ENCODE measurements at places on chromosomes 6 and 20. TPM values are rescaled to one million over a fixed set of nuclear protein-coding genes. Genes with fewer than 3 reads are reported as not detected.
A peak's percentile ranks its signal among the peaks of the same experiment; 100 is the strongest.

DNA sequence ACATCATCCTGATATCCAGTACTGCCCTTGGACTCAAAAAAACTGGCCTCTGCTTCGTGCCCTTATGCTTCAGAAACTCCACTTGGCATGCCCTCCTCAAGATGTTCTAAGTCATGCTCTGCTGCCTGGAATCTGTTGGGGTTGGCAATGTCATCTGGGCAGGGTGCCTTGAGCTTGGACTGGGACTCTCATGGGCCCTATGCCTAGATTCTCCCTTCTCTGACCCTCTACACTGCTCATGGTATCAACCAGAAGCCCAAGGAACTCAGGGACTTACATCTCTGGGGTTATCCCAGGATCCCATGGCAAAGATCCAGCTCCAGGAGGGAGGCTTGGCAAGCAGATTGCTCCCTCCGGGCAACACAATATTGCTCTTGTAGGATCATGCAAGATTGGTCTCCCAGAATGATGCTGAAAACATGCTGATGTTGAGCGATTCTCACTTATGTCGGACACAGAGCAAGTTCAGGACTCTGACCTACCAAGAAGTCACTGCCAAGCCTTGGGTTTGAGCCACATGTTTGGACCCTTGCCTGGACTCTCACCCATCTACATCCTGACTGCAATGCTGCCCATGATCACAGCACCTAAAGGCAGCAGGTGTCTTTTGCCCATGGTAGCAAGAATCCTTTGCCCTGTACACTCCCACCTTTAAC is 88.8 kb downstream of the ADAT2 start:
- DNase-seq, result no peak

The SIRPD gene
- not detected for polyA plus RNA-seq

DNA sequence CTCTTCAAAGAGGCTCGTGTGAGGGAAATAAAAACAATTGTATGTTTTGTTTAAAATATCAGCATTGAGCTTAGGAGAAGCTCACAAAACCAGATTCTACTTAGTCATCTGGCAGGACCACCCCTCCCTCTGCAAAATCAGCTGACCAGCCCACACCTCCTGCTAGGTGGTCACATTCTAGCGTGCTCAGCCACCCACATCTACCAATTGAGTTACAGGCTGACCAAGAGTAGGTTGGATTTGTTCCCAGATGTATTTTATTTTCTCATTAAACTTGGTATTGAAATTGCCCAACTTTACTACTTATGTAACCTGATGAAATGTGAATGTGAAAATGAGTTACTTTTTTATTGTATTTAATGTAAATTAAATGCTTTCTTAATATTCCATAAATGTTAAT is 56.2 kb downstream of the SLC22A2 start:
- DNase-seq, result no peak

GRCh38 chr6:2021713-2022125 is 223.7 kb downstream of the GMDS start:
- peak; percentile 62 for DNase-seq

The TEAD3 gene
- polyA plus RNA-seq, result 53.0 TPM

GRCh38 chr6:163321717-163322116 is 92.8 kb upstream of the QKI start:
- no peak for DNase-seq

The PBOV1 gene
- polyA plus RNA-seq, result 0.13 TPM

DNA sequence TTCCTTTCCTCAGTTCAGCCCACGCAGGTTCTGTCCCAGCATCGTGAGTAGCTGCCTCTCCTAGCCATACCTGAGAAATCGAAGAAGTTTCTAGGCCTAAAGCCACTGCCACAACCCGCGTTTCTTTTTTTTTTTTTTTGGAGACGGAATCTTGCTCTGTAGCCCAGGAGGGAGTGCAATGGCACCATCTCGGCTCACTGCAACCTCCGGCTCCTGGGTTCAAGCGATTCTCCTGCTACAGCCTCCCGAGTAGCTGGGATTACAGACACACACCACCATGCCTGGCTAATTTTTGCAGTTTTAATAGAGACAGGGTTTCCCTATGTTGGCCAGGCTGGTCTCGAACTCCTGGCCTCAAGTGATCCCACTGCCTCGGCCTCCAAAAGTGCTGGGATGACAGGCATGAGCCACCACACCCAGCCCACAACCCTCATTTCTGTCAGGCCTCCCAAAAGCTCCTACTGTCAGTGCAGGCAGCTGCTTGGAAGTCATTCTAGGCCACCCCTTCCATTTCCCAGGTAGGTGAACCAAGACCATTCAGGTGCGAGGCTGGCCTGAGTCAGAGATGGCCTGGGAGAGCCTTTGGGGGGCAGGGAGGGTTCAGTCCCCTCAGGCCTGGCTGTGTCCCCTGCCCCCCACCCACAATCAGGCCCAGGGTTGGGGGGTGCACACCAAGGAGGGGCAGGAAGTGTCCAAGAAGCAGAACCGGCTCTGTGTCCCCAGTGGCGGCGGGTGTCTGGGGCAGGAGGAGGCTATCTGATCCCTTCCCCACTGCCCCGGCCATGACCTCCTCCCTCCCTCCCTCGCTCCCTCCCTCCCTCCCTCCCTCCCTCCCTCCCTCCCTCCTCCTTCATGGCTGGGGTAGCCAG is 47.2 kb downstream of the NOL4L start:
- DNase-seq, result no peak

GRCh38 chr6:117142995-117143394 is 122.4 kb upstream of the VGLL2 start:
- no peak for DNase-seq

The PTK6 gene
- polyA plus RNA-seq, result 0.80 TPM

DNA sequence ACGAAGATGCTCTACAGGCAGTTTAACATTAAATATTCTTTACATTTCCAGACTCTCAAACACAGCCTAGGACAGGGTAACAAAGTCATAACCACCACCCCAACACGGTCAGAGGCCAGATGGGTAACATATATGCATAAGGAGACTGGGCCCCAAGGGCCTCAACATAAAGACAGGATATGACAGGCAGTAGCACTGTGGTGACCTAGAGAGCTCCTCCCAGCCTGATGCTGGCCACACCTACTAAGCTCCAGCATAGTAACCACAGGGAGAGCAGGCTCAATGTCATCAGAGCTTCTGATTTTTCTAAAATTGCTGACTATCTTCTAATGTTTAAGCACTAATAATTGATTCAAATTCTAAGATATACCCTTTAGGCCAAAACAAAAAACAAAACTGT is 21.7 kb downstream of the SMLR1 start:
- no peak for DNase-seq

The KCNG1 gene
- 5.7 TPM for polyA plus RNA-seq

DNA sequence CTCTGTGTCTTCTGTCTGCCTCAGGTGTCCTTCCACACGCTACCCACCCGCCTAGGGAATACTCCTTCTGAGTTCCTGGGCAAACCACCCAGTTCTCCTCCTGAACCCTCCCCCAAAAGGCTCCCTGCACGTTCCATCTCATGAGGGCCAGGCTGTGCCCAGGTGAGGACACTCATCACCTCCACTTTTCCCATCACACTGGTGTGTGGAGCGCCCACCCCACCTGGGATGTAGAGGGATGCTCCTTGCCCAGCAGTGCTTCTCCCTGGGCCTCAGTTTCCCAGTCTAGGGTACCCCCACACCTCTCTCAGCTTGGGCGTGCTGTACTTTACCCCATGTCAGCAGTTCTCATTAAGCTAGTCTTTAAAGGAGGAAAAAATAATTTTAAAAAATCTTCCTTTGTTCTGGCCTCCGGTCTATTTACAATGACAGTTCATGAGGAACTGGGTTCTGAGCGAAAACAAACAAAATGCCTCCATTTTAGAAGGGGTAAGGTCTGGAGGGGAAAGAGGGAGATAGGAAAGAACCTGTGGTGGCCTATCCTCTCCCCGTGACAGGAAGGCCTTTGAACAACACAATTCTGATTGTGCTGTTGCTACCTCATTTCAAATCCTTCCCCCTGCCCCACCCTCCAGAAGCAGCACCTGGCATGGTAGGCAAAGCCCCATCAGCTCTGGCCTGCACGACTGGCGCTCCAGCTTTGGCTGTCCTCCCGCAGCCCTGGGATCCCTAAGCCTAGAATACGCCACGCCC is 1.7 kb upstream of the C20orf203 start:
- DNase-seq, result no peak

- DNase-seq, result no peak
Measured at GRCh38 chr20:34403908-34404307, 40.8 kb downstream of the ITCH start.

DNA sequence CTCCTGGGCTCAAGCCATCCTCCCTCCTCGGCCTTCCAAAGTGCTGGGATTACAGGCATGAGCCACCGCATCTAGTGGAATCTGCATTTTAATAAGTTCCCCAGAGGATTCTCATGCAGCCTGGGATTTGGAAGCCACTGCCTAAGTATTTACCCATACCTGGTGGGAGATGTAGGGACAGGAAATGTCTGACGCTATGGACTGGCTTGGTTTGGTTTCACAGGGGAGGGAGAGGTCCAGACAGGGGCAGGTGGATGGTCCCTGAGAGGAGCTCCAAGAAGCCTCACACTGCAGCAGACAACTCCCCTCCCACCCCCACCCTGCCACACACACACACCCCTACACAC is 4.4 kb downstream of the VSTM2L start:
- DNase-seq, result no peak

- no peak for DNase-seq
Measured at GRCh38 chr6:119891206-119891605, 541.6 kb upstream of the MAN1A1 start.

- no peak for DNase-seq
Measured at GRCh38 chr6:167968091-167968490, 29.4 kb upstream of the KIF25 start.

DNA sequence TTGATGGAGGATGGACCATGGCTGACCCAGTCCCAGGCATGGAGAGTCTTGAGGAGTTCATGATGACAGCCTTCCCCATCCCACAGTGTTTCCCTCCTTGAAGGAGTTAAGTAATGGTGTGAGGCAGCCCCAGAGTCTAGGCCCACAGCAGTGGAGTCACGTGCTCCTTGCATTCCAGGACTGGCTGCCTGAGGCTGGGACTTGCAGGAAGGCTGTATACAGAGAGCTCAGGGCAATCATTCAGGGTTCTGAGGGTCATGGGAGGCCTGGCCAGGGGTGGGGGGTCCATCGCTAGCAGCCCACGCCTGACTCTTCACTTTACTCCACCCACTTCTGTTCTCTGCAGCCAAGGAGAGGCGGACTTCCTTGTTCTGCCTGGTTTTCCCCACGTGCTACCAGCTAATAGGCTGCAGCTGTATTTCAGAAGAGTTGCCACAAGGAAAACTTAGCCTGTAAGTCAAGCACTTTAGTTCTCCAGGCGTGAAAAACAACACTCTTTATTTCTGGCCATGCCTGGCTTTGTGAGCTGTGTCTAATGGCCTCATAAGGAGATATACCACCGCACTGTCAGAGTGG is 272.5 kb downstream of the DHX35 start:
- peak; percentile 47 for DNase-seq

GRCh38 chr6:158761746-158762145 is 57.4 kb downstream of the EZR start:
- no peak for DNase-seq

DNA sequence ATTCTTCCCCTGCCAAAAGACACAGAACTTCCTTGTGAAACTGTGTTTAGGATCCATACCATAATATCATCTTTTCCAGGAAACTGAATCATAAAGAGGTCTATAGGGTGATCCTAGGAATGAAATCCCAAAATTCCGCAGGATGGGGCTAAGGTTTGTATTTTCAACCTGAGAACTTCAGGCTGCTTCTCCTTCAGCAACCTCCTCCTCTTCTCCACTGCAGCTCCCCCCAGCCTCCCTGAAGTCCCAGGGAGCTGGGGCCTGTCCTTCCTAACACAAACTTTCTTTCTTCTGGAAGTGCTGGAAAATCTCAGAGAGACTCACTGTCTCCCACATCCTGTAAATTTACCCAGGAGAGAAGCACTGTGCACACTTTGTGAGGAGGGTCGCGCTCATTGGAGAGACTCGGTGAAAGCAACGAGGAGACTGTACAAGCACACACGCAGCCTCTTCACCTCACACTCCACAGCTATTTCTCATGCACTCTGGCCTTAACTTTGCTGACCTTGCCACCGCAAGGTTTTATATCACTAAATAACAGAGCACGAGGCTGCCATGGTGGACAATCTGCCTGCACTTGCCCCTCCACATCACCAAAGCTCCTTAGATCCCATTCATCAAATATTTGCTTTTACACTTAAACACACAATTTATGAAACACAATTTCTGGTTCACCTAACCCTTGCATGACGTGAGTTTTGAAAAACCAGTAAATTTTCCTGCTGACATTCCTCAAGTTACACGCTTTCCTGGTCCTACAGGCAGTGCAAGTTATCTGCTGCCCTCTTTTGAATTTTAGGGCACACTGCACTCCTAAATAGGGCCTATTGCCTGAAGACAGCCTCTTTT is 14.3 kb downstream of the ID4 start:
- DNase-seq, result peak; percentile 86

- no peak for DNase-seq
Measured at GRCh38 chr6:100382767-100383195, 81.9 kb downstream of the SIM1 start.

The PLAGL2 gene
- 22.0 TPM for polyA plus RNA-seq

The ADAM33 gene
- polyA plus RNA-seq, result 6.3 TPM

DNA sequence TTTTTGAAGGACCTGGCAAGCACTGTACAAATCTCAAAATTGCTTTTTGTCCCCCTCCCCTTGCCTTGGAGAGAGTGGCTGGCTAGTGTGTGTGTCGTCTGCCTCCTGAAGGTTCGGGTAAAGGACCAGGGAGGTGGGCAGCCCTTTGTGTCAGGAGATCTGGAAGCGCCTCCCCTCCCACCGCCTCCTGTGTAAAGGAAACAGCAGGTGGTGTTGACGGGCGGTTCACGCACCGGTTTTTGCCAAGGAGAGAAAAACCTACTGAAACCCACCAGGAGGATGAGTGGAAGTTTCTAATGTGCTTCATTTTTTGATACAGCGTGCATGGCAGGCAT is 1.2 kb downstream of the ENTPD6 start:
- DNase-seq, result no peak

- DNase-seq, result no peak
Measured at GRCh38 chr6:168024951-168025510, 27.6 kb downstream of the KIF25 start.

- DNase-seq, result no peak
Measured at GRCh38 chr20:17610566-17611289, 40.9 kb downstream of the DSTN start.

DNA sequence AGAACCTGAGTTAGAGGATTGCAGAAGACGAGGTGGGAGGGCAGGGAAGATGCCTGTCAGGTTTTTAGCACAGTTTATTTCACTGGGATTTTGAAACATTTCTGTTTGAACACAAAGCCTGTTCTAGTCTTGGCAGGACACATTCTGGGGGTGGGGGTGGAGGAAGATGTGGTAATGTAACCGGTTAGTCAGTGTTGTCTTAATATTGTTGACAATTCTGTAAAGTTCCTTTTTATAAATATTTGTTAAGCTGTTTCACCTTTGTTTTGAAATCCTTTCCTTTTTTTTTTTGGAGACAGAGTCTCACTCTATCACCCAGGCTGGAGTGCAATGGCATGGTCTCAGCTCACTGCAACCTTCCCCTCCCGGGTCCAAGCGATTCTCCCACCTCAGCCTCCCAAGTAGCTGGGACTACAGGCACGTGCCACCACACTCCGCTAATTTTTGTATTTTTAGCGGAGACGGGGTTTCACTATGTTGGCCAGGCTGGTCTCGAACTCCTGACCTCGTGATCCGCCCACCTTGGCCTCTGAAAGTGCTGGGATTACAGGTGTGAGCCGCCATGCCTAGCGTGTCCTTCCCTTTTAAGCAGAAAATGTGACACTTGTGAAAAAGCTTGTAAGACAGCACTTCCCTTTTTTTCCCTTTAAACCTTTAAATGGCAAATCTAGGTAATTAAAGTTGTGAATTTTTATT is 20.2 kb downstream of the SLC9A8 start:
- no peak for DNase-seq
